ENCODE measurements at places on chromosomes 11 and 22.

- no peak overlapping the region for H3K27ac ChIP-seq
- no peaks in the 10 kb centered on the region for H3K27me3 ChIP-seq
Observed at GRCh38 chr11:85941380-85941973, 86.3 kb downstream of the CCDC83 start.

DNA sequence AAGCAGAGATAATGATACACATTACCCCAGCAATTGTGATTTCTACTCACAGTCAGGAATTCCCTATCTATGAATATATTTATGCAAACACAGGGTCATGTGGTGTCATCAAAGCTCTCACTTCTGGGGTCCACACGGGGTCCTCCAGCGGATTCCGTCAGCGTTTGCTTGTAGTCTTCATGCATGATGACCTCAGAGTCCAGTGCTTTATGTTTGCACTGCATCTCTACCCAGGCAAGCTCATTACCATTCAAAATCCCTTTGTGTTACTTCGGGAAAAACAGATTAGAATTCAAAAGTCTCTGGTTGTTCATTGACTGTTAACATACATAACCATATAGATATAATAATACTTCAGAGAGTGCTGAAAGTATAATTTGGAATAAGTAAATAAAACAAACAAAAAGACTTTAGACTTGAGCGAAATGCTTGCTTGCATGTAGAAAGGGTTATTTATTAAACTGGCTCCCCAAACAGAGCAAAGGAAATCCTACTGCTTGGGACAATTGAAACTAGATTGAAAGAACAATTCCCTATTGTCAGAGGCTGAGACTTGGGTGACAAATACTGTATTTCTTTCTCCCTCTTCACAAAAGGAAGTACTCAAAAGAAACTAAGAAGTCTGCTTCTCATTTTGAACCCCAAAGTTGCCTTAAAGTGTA is 423.1 kb downstream of the ETS1 start:
- no peaks in the 10 kb centered on the region for H3K27me3 ChIP-seq
- peaks cover 5% of the 10 kb centered on the region for H3K36me3 ChIP-seq
- DNase-seq: no peak
- peaks cover 6% of the 10 kb centered on the region for H3K4me1 ChIP-seq
- H3K4me3 ChIP-seq: no peak overlapping the region

DNA sequence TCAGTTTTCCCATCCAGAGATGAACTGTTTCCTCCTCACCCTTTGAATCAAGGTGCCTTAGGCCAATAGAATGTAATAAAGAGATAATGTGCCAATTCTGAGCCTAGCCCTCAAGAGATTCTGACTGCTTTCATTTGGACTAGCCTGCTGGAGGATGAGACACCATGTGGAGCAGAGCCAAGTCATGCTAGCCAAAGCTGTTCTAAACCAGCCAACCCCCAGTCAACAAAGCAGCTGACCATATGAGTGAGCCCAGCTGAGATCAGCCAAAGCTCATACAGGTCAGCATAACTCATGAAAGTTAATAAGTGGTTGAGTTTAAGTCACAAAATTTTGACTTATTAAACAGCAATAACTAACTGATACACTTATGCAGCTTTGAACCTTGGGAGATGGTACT is 66.7 kb upstream of the DBX1 start:
- H3K27ac ChIP-seq: no peak overlapping the region
- H3K36me3 ChIP-seq: no peaks in the 10 kb centered on the region
- H3K27me3 ChIP-seq: peaks cover 16% of the 10 kb centered on the region
- H3K4me1 ChIP-seq: no peaks in the 10 kb centered on the region
- no peak overlapping the region for H3K4me3 ChIP-seq

- peaks cover 8% of the 10 kb centered on the region for H3K4me1 ChIP-seq
- no peak overlapping the region for H3K4me3 ChIP-seq
- peaks cover 1% of the 10 kb centered on the region for H3K36me3 ChIP-seq
Observed at GRCh38 chr22:50030297-50031188, 18.0 kb upstream of the IL17REL start.
